NCI-H1694 treated with DMSO at 0.1 percent for 48 hours (cell line): ENCODE measurements at places on chromosomes 11 and 22.

- DNase-seq = no peak
These were observed 569.9 kb downstream of the LUZP2 start for GRCh38 chr11:25066706-25067105.

GRCh38 chr11:115617767-115618166 lies 113.6 kb upstream of the CADM1 start:
- DNase-seq = no peak

GRCh38 chr11:2679011-2679676 lies 20.6 kb downstream of the KCNQ1OT1 start:
- DNase-seq = no peak

- no peak for DNase-seq
These were observed 11.7 kb upstream of the RBMXL2 start for GRCh38 chr11:7077101-7077500.

- DNase-seq = peak; percentile 67
These were observed 48.7 kb upstream of the ZBED5 start for GRCh38 chr11:10906521-10906920.

DNA sequence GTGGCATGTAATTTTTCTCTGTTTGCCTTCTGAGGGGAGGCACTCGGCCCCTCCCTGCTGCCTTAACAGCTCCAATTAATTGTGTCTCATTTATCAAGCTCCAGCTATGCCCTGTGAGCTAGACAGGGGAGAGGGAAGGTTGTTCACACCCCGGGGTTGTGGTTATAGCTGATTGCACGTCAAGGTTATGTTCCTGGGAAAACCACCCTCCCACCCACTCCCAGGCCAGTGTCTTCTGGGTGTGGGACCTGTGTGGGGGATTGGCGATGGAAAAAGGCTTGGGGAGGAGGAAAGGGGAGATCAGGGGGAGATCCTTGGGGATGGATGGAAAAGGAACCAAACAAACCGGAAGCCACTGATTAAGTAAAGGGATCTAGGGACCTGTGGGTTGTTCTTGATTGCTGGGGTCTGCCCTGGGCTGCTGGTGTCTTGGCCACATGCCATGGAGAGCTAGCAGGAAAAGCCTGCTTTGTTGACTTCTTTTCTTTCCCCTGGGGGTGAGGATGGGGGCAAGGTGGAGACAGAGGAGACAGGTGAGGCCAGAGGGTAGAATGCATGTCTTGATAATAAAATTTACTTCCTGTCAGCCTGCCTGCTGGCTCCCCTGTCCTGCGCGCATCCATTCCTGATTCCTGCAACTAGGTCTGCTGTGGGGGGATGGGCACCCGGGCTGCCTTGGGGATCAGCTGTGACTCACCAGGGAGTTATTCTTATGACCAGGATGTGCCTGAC lies 13.5 kb upstream of the SORL1-AS1 start:
- peak; percentile 36 for DNase-seq

- peak; percentile 37 for DNase-seq
These were observed 1.5 kb downstream of the CHEK1 start for GRCh38 chr11:125626288-125626950.

- no peak for DNase-seq
These were observed 15.2 kb upstream of the TBX1 start for GRCh38 chr22:19745155-19746101.

GRCh38 chr11:60318726-60319125 lies 8.3 kb upstream of the MS4A6E start:
- DNase-seq = no peak

DNA sequence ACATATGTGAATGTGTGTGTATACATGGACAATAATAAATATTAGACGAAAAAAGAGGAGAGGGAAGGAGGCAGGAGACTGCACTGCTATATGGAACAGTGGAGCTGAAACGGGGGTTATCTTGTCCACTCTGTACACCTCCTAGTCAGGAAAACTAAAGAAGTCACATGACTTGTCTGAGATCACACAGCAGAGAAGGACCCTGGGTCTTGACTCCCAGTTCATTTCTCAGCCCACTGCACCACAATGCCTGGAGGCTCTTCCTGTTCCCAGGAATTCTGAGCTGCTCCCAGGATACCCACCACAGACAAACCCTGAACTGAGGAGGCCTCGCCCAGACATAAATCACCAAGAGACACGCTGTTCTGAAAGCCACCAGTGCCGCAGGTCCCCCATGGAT lies 349.6 kb downstream of the CTTN start:
- no peak for DNase-seq

- DNase-seq = no peak
These were observed 195.3 kb upstream of the MTMR2 start for GRCh38 chr11:96119211-96119610.

DNA sequence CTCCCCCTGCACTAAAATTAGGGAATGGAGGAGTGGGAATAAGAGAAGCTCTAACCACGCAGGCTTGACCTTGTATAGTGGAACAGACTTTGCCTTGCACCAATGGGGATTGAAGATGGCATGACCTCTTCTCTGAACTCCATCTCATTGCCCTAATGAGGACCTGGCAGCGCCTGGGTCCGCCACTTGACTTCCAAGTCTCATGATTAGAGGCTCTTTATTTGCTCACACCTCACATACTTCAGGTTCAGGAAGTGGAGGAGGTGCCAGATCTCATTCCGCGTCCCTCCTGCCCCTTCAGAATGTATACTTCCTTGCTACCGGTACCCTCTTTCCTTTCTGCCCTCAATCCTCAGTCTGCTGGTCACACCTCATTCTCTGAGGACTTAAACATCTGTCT lies 106.0 kb upstream of the CD44 start:
- no peak for DNase-seq

- no peak for DNase-seq
These were observed 452.0 kb upstream of the CCDC179 start for GRCh38 chr11:23311986-23312940.

- DNase-seq = no peak
These were observed 36.5 kb upstream of the ARFGAP3 start for GRCh38 chr22:42893371-42894150.

GRCh38 chr11:126664643-126665042 lies 309.2 kb downstream of the ST3GAL4 start:
- no peak for DNase-seq
